K562 (cell line): ENCODE measurements at places on chromosomes 7 and 10. TPM values are rescaled to one million over a fixed set of nuclear protein-coding genes. Genes with fewer than 3 reads are reported as not detected.

DNA sequence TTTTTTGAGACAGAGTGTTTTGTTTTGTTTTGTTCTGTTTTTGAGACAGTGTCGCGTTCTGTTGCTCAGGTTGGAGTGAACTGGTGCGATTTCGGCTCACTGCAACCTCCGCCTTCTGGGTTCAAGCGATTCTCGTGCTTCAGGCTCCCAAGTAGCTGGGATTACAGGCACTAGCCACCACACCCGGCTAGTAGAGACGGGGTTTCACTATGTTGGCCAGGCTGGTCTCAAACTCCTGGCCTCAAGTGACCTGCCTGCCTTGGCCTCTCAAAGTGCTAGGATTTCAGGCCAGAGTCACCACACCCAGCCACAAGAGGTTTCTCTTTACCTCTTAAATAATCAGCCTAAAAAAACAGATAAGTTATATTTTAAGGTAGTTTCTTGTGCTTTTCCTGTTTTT, 8.7 kb upstream of the ARHGAP12 start:
- no peak for DNase-seq
- no peaks in the 10 kb centered on the region for H3K27me3 ChIP-seq

DNA sequence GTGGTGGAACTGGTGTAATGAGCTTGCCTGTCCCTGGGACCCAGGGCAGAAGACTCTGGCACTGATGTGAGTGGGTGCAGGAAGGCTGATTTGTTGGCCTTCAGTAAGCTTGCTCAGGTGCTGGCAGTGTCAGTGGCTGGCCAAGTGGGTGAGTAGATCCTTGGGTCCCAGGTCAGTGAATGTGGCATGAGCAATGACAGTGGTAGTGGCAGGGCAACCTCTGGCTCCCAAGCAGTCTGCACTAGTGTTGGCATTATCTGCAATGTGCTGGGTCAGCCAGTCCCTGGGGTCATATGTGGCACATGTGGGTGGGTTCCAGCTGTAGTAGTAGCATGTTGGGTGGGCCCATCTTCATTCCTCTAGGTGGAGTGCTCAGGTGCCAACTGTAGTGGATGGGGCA, 640.9 kb upstream of the GRM3 start:
- DNase-seq, result no peak
- H3K36me3 ChIP-seq, result no peaks in the 10 kb centered on the region
- no peaks in the 10 kb centered on the region for H3K27me3 ChIP-seq
- no peak overlapping the region for H3K27ac ChIP-seq

GRCh38 chr10:5509691-5510090, 10.3 kb upstream of the CALML5 start:
- no peak overlapping the region for H3K4me3 ChIP-seq
- H3K27ac ChIP-seq, result no peak overlapping the region
- H3K4me1 ChIP-seq, result peaks cover 22% of the 10 kb centered on the region
- DNase-seq, result no peak
- no peaks in the 10 kb centered on the region; the same call in 2 of the 3 replicates for H3K27me3 ChIP-seq

DNA sequence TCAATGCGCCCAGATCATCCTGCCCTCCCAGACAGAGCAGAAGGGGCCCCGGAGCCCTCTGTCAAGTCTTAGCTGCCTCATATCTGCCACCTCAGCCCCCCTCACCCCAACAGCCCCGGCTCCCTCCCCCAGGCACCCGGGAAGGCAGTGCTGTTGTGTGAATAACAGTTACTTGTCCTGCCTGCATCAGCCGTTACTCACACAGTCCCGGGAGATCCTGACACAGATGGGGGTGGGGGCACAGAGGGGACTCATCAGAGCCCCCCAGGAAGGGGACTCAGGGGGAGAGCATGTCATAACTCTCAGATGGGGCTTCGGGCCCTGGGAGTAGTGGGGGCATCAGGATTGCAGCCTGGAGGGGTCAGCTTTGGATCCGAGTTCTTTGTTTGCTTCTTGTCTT, 12.4 kb upstream of the SERPINE1 start:
- no peak overlapping the region for H3K27ac ChIP-seq
- no peaks in the 10 kb centered on the region for H3K27me3 ChIP-seq
- H3K4me1 ChIP-seq, result no peaks in the 10 kb centered on the region; the same call in 2 of the 3 replicates
- no peaks in the 10 kb centered on the region for H3K36me3 ChIP-seq
- no peak for DNase-seq

- no peaks in the 10 kb centered on the region for H3K36me3 ChIP-seq
- no peaks in the 10 kb centered on the region for H3K27me3 ChIP-seq
- peaks cover 5% of the 10 kb centered on the region; the same call in 2 of the 3 replicates for H3K4me1 ChIP-seq
- H3K27ac ChIP-seq, result no peak overlapping the region; the same call in 2 of the 3 replicates
These were observed 49.3 kb downstream of the FBXL13 start for GRCh38 chr7:103025341-103025740.

GRCh38 chr7:22292531-22292930, 64.4 kb downstream of the RAPGEF5 start:
- no peak overlapping the region for H3K27ac ChIP-seq
- no peaks in the 10 kb centered on the region for H3K36me3 ChIP-seq
- DNase-seq, result no peak

DNA sequence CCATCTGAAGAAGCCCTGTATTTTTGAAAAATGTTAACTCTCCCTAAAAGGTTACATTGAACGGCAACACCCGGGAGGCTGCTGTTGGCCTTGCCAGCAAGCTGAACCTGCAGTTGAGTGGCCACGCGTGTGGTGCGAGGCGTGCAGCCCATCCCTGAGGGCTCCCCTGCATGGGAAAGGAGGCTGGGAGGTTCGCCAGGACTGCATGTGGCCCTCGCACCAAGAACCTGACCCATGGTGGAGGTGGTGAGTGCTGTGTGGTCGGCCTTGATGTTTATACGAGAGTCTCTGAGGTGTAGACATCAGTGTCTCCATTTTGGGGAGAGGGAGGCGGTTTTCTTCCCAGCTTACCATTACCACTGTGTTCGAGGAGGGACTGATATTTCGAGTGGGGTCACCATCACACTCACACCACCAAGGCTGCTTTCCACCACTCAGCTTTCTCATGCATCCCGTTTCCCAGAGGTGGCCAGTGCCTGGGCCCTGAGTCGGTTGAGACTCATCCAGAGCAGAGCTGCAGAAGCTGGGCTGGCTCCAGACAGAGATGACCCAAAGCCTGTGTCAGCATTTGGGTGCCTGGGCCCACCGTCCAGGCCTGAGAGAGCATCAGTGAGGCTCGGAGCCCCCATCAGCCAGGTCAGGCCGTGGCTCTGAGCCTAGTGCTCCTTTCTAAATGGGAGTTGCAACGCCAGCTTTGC, 222.6 kb downstream of the EBF3 start:
- no peaks in the 10 kb centered on the region for H3K4me1 ChIP-seq
- H3K27me3 ChIP-seq, result no peaks in the 10 kb centered on the region; the same call in 1 of the 2 replicates
- DNase-seq, result no peak
- H3K27ac ChIP-seq, result no peak overlapping the region

SPDYE1 gene
- not detected in 2 replicates for total RNA-seq

DNA sequence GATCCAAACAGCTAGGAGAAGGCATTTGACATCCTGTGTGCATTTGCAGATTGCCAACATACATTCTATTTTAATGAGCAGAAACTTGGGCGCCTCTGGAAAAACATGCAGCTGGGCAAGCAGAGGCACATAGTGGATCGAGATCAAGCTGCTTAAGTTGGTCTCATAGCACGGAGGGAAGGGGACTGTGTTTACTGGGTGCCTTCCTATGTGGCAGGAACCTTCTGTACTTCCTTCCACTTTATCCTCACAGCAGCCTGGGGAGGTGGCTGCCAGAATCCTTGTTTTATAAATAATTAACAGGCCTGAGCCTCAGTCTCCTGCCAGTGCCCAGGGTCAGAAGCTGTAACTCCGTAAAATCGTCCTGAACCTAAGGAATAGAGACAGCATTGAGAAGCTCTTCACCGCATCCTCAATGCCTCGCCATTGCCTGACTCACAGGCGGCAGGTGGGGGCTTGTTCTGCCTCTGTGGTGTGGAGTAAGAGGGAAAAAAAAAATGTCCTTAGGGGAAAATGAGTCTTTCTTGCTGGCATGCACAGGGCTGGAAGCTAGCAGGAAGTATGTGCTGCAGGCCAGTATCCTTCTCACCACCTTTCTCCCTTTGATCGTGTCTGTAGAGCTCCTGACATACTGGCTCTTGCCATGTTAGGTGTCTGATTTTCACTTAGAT, 6.2 kb downstream of the VWA2 start:
- DNase-seq, result no peak
- H3K4me1 ChIP-seq, result no peaks in the 10 kb centered on the region
- H3K27me3 ChIP-seq, result peaks cover 23% of the 10 kb centered on the region
- H3K36me3 ChIP-seq, result no peaks in the 10 kb centered on the region
- H3K4me3 ChIP-seq, result no peak overlapping the region

- no peak overlapping the region for H3K4me3 ChIP-seq
- peak; percentile 58 for DNase-seq
- no peak overlapping the region for H3K27ac ChIP-seq
- no peaks in the 10 kb centered on the region for H3K4me1 ChIP-seq
- H3K36me3 ChIP-seq, result no peaks in the 10 kb centered on the region
These were observed 107.8 kb upstream of the PPP1R3A start for GRCh38 chr7:114026486-114027089.

C7orf33 gene
- not detected in 2 replicates for total RNA-seq

- H3K27me3 ChIP-seq, result peaks cover 55% of the 10 kb centered on the region
- no peak overlapping the region for H3K27ac ChIP-seq
- DNase-seq, result no peak
- no peaks in the 10 kb centered on the region for H3K36me3 ChIP-seq
- H3K4me1 ChIP-seq, result peaks cover 16% of the 10 kb centered on the region
These were observed 65.8 kb downstream of the DIP2C start for GRCh38 chr10:623477-624311.

DNA sequence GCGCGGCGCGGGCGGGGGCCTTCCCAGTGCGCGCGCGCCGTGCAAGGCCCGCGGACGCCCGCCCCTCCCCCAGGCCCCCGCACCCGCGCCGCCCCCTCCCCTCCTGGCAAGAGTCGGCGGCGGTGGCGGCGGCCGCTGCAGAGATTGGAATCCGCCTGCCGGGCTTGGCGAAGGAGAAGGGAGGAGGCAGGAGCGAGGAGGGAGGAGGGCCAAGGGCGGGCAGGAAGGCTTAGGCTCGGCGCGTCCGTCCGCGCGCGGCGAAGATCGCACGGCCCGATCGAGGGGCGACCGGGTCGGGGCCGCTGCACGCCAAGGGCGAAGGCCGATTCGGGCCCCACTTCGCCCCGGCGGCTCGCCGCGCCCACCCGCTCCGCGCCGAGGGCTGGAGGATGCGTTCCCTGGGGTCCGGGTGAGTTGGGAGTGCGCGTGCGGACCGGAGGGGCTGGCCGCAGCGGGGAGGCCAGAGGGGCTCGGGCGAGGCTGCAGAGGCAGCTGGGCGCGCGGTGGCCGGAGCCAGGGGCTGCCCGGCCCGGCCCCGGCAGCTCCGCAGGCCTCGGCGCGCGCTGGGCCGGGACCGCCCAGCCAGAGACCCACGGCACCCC, at the start of gene BMPR1A:
Gene BMPR1A, plus strand, starts transcription at position 109 of the 602 bp plus-strand sequence. CDS start 119,400 bp downstream, outside the sequence.
- no peaks in the 10 kb centered on the region for H3K27me3 ChIP-seq
- peak within 1 kb of the TSS; percentile 90 for H3K27ac ChIP-seq

DNA sequence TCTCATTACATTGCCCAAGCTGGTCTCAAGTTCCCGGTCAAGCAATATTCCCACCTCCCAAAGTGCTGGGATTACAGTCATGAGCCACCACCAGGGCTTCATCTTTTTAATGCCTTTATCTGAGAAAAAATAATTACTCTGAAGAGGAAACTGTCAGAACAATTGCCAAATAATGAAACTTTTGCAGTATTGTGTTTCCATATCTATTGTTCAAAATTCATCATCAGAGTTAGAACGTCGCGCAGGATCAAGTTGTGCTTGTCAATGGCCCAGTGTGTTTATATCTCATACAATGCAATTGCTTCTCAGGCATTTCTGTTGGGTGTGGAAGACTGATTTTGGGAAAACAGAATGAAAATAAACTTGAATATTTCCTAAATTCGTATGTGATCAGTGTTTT, 143.1 kb downstream of the ARID5B start:
- DNase-seq, result no peak
- no peak overlapping the region for H3K4me3 ChIP-seq
- H3K27me3 ChIP-seq, result peaks cover 4% of the 10 kb centered on the region; the same call in 1 of the 3 replicates
- H3K4me1 ChIP-seq, result peaks cover 7% of the 10 kb centered on the region; the same call in 2 of the 3 replicates

GIMAP8 gene
- 0.16 TPM in 1 of 2 replicates, not detected in the other for total RNA-seq

DNA sequence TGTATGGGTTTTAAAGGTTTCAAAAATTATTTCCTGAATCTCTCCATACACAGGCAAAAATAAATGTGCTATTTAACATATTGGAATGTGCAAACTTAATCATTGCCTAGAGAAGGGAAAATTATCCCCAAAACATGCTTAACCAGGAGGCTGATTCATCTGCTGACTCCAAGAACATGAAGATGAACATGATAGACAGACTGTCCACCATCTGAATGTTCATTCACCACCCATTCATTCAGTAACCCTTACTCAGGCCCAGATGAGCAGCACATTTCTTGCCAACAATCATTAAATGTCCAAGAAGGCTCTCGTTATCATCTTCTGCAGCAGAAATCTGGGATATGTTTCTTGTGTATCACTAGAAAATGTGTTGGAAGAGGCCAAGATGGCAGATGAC, 110.6 kb downstream of the PPP1R9A start:
- DNase-seq, result no peak
- H3K27ac ChIP-seq, result no peak overlapping the region
- no peaks in the 10 kb centered on the region for H3K27me3 ChIP-seq
- H3K36me3 ChIP-seq, result no peaks in the 10 kb centered on the region

DNA sequence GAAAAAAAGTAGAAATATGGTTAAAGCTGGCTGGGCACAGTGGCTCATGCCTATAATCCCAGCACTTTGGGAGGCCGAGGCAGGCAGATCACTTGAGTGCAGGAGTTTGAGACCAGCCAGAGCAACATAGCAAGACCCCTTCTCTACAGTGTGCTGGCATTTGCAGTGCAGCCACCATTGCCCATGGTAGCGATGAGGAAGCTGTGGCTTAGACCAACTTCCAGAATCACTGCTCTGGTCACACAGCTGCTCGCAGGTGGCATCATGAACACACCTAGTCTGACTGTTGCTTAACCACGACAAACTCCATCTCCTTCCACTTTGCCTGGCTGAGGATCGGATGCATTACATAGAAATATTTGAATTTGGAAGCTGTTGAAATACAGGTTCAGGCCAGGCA, 137.1 kb downstream of the CUX1 start:
- no peaks in the 10 kb centered on the region for H3K27me3 ChIP-seq
- H3K4me3 ChIP-seq, result no peak overlapping the region
- peaks cover 3% of the 10 kb centered on the region; the same call in 1 of the 3 replicates for H3K4me1 ChIP-seq
- no peaks in the 10 kb centered on the region; the same call in 2 of the 3 replicates for H3K36me3 ChIP-seq
- no peak overlapping the region for H3K27ac ChIP-seq

RBP3 gene
- total RNA-seq, result not detected in 2 replicates
